Type B pancreatic cell (in vitro differentiated cells): ENCODE measurements at places on chromosomes 3 and 15.

DNA sequence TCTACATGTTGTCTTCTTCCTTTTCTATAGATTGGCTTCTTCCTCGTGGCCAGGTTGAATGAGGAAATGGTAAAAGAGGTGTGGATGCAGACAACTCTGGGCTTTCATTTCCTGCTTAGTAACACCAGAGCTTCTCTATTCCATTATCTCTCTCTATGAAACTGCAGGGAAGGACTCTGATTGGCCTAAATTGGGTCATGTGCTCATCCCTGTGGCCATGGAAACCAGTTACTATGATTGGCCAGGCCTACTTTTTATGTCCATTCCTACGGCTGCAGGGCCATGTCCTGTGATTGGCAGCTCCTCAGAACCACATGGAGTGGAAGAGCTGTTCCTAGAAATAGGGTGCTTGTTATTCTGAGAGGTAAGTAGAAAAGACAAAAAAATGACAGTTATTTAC lies 486.9 kb upstream of the ADAMTS9 start:
- no peaks in the 10 kb centered on the region for H3K36me3 ChIP-seq
- H3K4me1 ChIP-seq = peaks cover 22% of the 10 kb centered on the region
- DNase-seq = no peak

DNA sequence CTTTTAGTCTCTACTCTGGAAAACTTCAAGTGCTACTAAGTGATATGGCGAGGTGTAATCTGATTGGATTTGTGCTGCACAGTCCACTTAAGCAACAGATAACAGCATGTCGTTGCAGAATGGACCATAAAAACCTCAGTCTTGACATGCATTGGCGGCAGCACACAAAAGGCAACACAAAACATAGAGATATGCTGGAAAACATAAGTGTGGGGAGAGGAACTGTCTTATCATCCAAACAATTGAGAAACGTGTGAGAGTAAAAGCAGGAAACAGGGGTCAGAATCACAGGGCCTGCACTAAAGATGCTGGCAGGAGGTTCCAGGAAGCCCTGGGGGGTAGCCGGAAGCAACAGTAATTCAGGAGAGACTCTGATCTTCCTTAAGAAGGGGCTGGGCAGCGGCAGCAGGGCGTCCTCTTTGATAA lies 82.1 kb downstream of the CGNL1 start:
- no peak overlapping the region for H3K4me3 ChIP-seq
- DNase-seq = no peak
- no peaks in the 10 kb centered on the region for H3K27me3 ChIP-seq
- H3K27ac ChIP-seq = no peak overlapping the region

DNA sequence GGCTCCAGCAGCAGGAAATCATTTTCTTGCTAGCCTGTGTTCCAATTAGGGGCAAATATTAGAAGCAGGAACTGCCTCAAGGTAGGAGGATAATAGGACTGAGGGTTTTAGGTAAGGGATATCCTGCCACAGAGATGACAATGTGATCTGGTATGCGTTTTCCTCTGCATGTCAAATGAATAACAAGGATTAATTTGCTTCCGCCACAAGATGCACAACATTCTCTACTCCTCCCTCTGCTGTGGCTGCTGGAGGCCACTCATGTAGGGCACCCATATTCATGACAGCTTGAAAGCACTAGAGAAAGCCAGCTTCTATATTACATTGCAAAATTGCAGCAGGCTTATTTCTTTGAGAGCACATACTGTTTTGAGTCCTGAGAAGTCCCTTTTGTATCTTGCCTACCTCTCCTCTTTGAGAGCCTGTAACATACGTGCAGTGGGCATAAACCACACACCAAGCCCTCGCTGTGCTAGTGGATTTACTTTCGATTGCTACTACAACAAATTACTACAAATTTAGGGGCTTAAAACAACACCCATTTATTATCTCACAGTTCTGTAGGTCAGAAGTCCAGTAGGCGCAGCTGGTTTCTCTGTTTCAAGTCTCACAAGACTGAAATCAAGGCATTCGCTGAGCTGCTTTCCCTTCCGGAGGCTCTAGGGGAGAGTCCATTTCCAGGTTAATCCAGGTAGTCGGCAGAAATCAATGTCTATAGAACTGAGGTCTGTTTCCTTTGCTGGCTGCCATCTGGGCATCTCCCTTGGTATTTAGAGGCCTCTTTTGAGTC lies 5.9 kb upstream of the CD47 start:
- peak overlapping the region; percentile 27 for H3K4me3 ChIP-seq
- H3K27ac ChIP-seq = peak overlapping the region; percentile 78
- H3K4me1 ChIP-seq = peaks cover 16% of the 10 kb centered on the region
- no peak for DNase-seq

- no peak for DNase-seq
- H3K4me1 ChIP-seq = no peaks in the 10 kb centered on the region
- no peaks in the 10 kb centered on the region for H3K27me3 ChIP-seq
- H3K36me3 ChIP-seq = peaks cover 31% of the 10 kb centered on the region
Observed at GRCh38 chr15:99226802-99227201, 22.6 kb downstream of the TTC23 start.

DNA sequence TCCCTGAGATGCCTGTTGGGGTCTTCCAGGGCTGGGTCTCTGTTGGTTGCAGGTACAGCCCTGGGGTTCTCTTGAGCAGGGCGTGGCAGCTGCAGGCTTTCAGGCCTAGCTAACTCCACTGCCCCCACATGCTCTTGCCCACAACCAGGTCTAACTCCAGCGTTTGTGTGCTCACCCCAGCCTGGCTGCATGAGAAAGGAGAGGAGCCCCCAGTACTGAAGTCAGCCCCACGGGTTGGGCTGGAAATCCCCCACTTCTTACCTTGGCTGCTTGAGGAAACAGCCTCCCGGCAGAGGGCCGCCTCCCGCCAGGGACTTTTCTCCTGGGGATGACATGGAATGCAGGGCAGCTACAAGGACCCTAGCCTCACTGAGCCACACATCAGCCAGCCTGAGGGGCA lies 16.7 kb upstream of the DLL4 start:
- H3K4me1 ChIP-seq = peaks cover 26% of the 10 kb centered on the region
- DNase-seq = no peak
- no peak overlapping the region for H3K27ac ChIP-seq
- H3K36me3 ChIP-seq = no peaks in the 10 kb centered on the region
- no peak overlapping the region for H3K4me3 ChIP-seq

DNA sequence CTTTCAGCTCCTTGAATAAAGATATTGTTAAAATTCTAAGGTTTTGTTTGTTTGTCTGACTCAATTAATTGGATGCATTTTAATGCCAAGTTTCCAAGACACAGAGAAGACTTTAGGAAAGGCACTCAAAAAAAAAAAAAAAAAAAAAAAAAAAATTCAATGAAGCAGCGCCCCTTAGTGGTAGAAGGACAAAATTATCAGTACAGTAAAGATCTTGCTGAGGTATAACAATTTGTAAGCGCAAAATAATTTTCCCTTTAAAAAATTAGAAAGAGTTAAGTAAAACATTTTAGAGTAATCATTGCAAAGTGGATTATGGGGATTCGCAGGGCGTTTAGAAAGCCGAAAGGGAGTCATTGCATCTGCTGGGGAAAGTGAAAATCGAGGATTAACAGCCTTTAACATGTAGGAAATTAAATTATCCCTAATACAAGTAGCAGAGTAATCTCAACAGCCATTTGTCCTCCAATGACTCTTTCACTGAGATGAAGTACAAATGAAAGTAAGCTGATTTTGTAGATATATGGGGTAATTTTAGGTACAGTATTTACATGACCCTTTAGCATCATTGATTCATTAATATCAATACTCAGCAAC lies 5.8 kb upstream of the DIS3L start:
- H3K4me1 ChIP-seq = peaks cover 11% of the 10 kb centered on the region
- H3K27me3 ChIP-seq = no peaks in the 10 kb centered on the region
- no peak overlapping the region for H3K27ac ChIP-seq
- no peaks in the 10 kb centered on the region for H3K36me3 ChIP-seq
- DNase-seq = no peak
- H3K4me3 ChIP-seq = no peak overlapping the region

DNA sequence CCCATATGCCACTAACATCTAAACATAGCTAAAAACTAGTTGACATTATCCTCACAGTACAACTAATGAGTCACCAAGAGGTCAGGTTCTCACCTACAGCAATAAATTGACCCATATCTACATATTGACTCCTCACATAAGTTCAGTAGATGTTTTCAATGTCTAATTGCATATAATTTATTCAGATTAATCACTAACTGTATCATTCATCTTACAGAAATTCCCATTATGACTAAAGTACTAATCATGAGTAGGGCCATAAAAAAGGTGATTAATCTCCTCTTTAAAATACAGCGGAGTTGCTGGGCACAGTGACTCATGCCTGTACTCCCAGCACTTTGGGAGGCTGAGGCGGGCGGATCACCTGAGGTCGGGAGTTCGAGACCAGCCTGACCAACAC lies 82.4 kb upstream of the ST3GAL6 start:
- no peaks in the 10 kb centered on the region for H3K36me3 ChIP-seq
- H3K27me3 ChIP-seq = no peaks in the 10 kb centered on the region
- H3K4me1 ChIP-seq = no peaks in the 10 kb centered on the region
- no peak for DNase-seq

- peaks cover 6% of the 10 kb centered on the region for H3K4me1 ChIP-seq
- H3K27me3 ChIP-seq = no peaks in the 10 kb centered on the region
- H3K4me3 ChIP-seq = no peak overlapping the region
- H3K27ac ChIP-seq = no peak overlapping the region
Observed at GRCh38 chr15:90882781-90883525, 1.4 kb upstream of the FES start.

DNA sequence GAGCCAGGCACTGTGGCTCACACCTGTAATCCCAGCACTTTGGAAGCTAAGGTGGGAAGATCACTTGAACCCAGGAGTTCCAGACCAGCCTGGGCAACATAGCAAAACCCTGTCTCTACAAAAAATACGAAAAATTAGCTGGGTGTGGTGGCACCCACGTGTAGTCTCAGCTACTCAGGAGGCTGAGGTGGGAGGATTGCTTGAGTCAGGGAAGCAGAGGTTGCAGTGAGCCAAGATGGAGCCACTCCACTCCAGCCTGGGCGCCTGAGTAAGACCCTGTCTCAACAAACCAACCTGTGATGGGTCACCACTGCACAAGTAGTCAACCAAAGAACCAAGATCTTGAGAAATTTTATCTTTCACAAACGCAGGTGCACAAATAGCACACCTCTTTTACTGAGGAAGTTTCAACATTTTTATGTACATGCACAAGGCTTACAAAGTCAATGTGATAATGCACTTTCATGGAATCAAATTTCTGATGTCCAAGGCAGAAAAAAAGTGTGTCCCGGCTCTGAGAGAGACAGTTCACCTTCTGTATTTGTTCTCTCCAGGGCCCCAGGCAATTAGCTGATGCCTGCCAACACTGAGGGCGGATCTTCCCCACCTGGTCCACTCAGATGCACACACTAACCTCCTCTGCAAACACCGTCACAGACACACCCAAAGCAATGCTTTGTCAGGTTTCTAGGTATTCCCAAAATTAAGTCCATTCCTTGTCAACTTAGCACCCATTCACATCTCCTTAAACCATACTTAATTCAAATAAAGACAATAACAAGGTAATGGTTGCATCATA lies 12.4 kb downstream of the ACAA1 start:
- peaks cover 18% of the 10 kb centered on the region for H3K36me3 ChIP-seq
- H3K27me3 ChIP-seq = no peaks in the 10 kb centered on the region
- H3K4me1 ChIP-seq = no peaks in the 10 kb centered on the region
- peak; percentile 43 for DNase-seq

DNA sequence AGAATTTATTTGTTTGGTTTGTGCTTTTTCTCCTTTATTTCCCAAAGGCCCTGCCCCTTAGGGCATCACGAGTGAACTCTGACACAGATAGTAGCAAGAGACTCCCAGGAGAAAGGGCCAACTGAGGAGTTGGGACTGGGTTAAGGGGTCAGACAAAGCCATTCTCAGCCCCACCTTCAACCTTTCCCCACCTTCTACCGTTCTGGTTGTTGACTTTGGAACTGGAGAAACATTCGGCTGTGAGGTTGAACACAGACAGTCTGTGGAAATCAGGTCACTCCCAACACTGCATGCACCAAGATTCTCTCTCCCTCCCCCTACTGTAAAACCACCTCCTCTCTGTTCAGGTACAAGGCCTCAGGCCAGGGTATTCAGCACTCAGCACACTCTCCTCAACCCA lies 3.9 kb upstream of the BDH1 start:
- H3K4me1 ChIP-seq = peaks cover 6% of the 10 kb centered on the region
- H3K27me3 ChIP-seq = peaks cover 6% of the 10 kb centered on the region
- DNase-seq = no peak
- H3K27ac ChIP-seq = no peak overlapping the region
- H3K36me3 ChIP-seq = no peaks in the 10 kb centered on the region

DNA sequence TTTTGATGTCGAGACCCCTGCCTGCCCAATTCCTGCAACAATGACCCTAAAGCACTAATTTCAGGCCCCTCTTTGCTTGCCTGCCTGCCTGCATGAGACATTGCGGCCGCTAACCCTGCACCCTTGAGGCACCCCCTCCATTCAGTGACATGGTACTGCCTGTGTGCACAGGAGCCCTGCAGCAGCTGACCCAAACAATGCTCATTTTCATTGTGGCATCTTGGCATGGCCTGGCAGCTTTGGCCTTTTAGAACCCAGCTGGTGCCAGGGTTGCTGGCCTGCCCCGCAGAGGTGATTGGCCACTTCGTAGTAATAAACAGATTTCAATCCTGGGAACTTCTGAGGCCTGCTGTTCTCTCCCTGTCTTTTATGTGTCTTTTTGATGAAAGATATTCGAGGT lies 33.8 kb downstream of the SLCO3A1 start:
- H3K27ac ChIP-seq = no peak overlapping the region
- H3K4me1 ChIP-seq = peaks cover 26% of the 10 kb centered on the region
- no peaks in the 10 kb centered on the region for H3K27me3 ChIP-seq
- no peaks in the 10 kb centered on the region for H3K36me3 ChIP-seq
- H3K4me3 ChIP-seq = no peak overlapping the region

DNA sequence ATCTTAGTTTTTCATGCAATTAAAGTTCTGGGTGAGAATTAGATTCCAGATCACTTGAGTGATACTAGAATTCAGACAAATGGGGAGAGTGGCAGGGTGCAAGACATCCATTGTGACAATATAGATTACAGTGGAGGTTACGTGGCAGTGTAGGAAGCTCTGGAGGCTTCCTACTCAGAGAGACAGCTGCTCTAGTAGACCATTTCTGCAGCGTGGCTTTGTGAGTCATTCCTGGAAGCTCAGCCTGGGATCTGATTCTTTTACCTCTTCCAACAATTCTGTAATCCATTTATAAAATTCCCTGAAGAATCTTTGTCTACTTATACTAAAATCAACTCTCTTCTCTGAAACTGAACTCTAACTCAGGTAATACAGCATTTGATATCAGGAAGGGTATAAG lies 90.4 kb upstream of the ASB14 start:
- peaks cover 6% of the 10 kb centered on the region for H3K4me1 ChIP-seq
- H3K27ac ChIP-seq = no peak overlapping the region
- DNase-seq = no peak
- no peak overlapping the region for H3K4me3 ChIP-seq
- H3K27me3 ChIP-seq = peaks cover 5% of the 10 kb centered on the region

GRCh38 chr3:188214442-188214841 lies 60.5 kb downstream of the LPP start:
- no peak for DNase-seq
- H3K36me3 ChIP-seq = peaks cover 27% of the 10 kb centered on the region
- H3K4me1 ChIP-seq = peaks cover 31% of the 10 kb centered on the region
- no peak overlapping the region for H3K4me3 ChIP-seq
